ENCODE measurements at places on chromosomes 4 and X. TPM values are rescaled to one million over a fixed set of nuclear protein-coding genes. Genes with fewer than 3 reads are reported as not detected.

GRCh38 chrX:74458736-74459135 is 37.4 kb downstream of the SLC16A2 start:
- no peak for DNase-seq

FRMPD3 gene
- polyA plus RNA-seq: 1.1 TPM

- DNase-seq: peak; percentile 89
These were observed 93.8 kb downstream of the ARHGAP10 start for GRCh38 chr4:147825451-147826287.

DNA sequence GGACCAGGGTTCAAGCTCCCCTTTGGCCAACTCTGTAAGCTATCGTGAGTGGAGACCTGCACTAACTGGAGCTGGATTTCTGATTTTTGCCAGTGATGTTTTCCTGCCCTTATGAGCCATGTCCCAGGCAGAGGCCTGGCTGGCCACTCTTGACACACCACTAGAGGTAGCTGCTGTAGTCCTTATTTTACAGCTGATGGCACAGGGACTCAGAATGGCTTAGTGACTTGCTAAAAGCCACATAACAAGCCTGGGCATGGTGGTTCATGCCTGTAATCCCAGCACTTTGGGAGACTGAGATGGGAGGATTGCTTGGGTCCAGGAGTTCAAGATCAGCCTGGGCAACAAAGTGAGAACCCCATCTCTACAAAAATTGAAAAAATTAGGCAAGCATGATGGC is 33.4 kb downstream of the CYTL1 start:
- no peak for DNase-seq

DNA sequence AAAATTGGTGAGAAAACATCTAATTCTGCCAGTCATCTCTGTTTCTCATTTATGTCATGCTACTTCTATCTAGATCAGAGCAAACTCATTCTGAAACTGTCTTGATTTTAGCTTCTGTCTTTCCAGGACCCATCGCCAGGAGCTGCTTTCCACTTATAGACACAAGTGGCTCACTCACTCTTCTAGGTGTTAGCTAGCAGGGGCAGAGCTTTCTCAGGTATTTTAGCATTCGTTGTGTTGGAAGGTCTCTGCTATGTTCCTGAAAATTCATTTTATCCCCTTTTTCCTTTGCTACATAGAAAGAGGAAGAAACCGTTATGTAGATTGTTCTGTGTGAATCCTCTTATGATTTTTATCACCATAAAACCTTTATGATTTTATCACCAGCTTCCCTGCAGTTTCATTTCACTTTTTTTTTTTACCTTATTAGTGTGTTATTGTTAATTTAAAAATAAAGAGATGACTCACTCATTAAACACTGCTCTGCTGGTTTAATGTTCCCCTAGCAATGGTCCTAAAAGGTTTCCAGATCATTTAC is 246.6 kb upstream of the AADAT start:
- no peak for DNase-seq

DNA sequence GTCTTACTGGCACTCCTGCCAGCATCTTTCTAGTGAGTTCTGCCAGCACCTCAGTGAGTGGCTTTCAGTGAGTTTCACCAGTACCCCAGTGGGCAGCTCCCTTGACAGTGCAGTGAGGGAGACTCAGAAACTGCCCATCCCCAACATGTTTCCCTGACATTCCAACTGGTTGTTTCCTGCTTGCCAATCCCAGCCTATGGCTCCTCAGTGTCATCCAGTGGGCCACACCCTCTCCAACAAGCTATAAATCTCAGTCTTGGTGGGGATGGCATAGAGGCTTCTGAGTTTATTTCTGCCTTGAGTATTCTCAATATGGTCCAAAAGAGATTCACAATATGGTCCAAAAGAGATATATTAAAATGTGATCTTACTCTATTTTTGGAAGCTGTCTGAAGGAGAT is 461.2 kb upstream of the NR3C2 start:
- no peak for DNase-seq

GRCh38 chrX:154779261-154779660 is 16.6 kb downstream of the DKC1 start:
- no peak for DNase-seq

GPR50 gene
- not detected for polyA plus RNA-seq

GRCh38 chr4:119310826-119311225 is 11.1 kb downstream of the FABP2 start:
- no peak for DNase-seq

DNA sequence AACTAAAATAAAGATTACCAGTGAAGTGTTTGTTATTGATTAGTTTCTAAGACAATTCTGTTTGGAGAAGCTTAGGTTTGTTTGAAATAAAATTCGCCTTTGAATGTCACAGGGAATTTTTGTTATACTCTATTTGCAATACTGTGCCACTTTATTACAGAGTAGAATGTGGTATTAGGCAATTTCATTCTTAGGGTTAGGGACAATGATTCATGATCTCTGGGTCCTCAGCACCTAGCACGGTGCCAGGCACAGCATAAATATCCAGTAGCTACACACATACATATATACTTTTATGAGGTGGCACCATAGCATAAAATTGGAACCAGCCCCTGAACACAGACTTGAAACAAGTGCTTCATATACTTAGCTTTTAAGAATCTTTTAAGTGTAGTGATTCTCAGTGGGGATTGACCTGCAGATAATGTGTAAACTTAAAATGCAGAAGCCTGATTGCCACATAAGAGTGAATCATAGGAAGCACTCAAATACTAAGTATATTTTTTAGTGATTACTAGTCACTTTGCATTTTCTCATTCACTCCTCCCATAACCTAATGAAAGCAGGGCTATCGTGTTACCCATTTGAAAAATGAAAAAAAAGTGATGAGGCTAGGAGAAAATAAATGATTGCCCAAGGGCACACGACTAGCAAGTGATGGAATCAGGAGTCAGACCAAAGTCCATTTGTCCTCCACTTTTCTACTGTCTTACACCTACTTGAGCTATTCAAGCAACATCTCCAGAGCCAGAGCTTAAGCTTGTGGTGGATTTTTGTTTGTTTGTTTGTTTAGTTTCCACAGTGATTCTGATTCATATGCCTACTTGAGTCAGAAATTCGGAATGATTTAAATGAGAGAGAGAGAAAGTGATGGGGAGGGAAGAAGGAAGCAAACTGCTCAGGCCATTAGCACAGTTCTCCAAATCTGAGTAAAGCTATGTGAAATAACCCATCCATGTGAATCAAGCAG is 366.0 kb upstream of the FGF13 start:
- DNase-seq: no peak

TLL1 gene
- 0.65 TPM for polyA plus RNA-seq

- DNase-seq: no peak
These were observed 109.2 kb upstream of the CXCL13 start for GRCh38 chr4:77496457-77496856.

ABLIM2 gene
- 13.1 TPM for polyA plus RNA-seq

DNA sequence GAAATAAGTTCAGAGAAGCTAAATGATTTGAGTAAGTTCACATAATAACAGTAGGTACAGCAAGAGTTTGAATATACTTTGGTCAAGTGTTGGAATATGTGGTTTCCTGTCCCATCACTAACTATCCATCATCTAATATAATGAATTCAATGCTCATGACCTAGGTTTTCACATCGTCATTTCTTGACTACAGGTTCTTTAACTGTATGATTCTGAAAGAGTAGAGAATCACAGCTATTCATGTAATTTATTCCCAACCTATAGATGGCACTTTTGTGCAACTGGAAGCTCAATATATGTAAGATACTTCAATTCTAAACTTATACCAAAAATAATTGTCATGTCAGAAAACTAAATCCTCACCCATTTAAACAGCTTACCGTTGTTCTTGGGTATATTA is 53.1 kb downstream of the TIGD2 start:
- no peak for DNase-seq

DNA sequence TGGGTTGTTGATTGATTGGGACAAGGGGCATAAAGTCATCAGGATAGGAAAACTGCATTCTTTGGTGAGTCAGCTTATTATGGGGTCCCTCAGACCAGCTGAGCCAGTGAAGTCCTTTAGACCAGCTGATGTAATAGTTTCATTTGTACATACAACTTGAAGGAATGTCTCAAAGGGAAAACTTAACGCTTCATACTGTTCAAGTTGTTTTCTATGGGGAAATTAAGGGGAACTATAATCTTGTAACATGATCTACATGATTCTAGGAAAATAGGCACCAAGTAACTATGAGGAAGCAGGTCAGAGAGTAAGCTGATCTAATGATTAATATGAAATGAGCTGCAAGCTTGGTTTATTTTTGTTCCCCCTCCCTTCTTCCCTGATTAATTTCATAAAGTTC is 175.1 kb upstream of the GRID2 start:
- no peak for DNase-seq

- no peak for DNase-seq
These were observed 7.6 kb downstream of the UGT8 start for GRCh38 chr4:114606245-114606644.

PIR gene
- 7.0 TPM for polyA plus RNA-seq

GRCh38 chrX:47361538-47362511 is 8.6 kb upstream of the ZNF157 start:
- DNase-seq: peak; percentile 59

DNA sequence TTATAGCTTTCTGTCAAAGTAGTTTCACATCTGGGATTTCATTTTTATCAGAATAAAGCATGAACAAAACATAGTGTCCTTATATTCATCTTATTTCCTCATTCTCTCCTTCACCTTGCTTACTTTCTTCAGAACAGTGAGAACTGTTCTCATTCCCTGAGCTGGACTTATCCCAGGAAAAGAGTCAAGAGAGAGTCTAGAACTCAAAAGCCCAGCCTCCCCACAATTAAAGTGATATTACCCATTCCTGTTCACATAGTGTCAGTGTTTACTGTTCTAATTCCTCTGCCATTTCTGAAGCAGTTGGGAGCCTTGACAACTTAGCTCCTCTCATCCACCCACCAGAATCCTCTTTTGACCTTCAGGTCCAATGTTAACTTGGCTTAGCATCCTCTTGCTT is 42.9 kb downstream of the RASSF6 start:
- DNase-seq: no peak

DNA sequence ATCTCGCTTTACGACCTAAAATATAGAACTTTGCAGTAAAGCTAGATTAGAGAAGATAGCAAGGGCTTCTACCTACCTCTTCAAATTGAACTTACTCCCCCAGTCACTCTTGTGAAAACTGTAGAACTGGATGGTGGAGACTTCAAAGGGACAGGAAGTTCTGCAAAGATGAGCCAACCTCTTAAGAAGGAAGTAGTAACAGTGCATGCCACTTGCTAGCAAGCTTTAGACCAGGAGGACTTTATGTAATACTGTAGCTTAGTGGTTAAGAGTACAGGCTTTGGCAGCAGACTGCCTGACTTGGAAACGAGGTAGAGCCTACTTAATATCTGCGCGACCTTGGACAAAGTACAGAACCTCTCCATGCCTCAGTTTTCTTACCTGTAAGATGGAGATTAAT is 27.5 kb upstream of the VBP1 start:
- DNase-seq: no peak

EOLA1 gene
- 11.6 TPM for polyA plus RNA-seq

DNA sequence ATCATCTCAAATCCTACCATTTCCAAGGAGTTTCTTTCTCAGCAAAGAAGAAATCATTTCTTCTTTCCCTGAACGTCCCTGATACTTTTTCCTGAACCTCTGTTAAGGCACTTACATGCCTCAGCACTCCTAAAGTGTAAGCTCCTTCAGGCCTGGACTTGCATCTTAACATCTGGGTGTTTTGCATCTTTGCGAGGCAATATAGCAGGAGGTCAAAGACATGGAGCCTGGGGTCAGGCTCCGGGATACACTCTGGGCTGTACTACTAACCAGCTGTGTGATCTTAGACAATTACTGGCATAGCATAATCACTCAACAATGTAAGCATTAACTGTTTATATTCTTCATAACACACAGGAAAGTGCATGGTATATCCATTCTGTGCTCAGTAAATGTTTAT is 275.5 kb upstream of the BOD1L1 start:
- DNase-seq: no peak

GRCh38 chr4:106809076-106809475 is 227.0 kb downstream of the DKK2 start:
- DNase-seq: no peak

GRCh38 chr4:10239982-10240654 is 123.5 kb upstream of the WDR1 start:
- no peak for DNase-seq

GRCh38 chr4:86114563-86114962 is 245.3 kb downstream of the MAPK10 start:
- DNase-seq: no peak

- DNase-seq: no peak
These were observed 48.3 kb upstream of the SLC4A4 start for GRCh38 chr4:71290476-71290875.

MYL5 gene
- polyA plus RNA-seq: 19.4 TPM

DNA sequence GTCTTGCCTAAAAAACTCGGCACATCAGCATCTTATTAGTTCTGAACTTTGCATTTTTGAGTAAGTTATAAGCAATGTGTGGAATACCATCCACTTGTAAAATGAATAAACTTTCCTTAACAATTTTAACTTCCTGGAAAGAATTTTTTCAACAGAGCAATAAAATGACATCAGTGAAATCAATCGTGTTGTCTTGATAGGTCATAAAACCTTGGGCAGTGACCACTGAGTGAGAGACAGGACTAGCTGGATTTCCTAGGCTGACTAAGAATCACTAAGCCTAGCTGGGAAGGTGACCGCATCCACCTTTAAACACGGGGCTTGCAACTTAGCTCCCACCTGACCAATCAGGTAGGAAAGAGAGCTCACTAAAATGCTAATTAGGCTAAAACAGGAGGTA is 403.0 kb upstream of the CNKSR2 start:
- no peak for DNase-seq

CXCL9 gene
- 0.21 TPM for polyA plus RNA-seq

DNA sequence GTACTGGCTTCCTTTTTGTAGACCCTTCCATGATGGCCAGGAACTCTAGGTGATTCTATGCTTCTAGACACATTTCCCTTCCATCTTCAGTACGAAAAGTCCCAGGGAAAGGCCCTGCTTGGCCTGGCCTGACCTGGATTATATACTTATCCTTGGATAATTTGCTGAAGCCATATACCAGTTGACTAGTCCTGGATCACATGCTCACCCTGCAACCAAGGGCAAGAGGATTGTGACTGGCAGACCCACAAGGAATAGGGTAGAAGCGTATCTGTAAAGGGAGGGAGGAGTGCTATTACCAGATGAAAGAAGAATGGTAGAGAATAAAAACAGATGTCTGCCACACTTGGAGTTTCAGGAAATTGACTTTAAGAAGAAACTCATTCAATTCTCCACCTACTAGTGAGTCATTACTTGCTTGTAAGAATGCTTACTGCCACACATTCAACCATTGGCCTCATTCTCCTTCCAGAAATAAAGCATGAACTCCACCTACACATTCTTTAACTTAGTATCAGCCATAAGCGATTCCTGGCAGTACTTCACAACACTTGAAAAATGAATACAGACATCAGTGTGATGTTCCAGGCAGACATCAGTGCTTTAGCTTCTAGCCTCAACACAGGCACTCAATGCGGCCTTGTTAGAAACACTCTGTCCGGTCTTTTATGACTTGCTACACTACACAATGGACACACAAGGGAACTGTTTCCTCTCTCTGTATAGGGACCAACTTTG is 141.8 kb downstream of the CBR4 start:
- no peak for DNase-seq

FAM120C gene
- 4.0 TPM for polyA plus RNA-seq
